ENCODE measurements at places on chromosomes 3 and 15.

GRCh38 chr3:25840099-25840498, 50.2 kb downstream of the OXSM start:
- DNase-seq, result no peak

GRCh38 chr3:81929697-81930096, 168.3 kb upstream of the GBE1 start:
- no peak for DNase-seq

GRCh38 chr15:90588427-90588826, 58.7 kb downstream of the CRTC3 start:
- no peak for DNase-seq

GRCh38 chr15:85030301-85030929, 48.8 kb downstream of the PDE8A start:
- DNase-seq, result no peak
